Stimulated activated CD8-positive, alpha-beta memory T cell treated with anti-CD3 and anti-CD28 coated beads, Interleukin-4, amount 100 ng/mL, for 4 hours (primary cell): ENCODE measurements at places on chromosomes 5 and 9.
A peak's percentile ranks its signal among the peaks of the same experiment; 100 is the strongest.

GRCh38 chr9:29039258-29039657 is 1466.0 kb upstream of the C9orf72 start:
- no peak for DNase-seq

DNA sequence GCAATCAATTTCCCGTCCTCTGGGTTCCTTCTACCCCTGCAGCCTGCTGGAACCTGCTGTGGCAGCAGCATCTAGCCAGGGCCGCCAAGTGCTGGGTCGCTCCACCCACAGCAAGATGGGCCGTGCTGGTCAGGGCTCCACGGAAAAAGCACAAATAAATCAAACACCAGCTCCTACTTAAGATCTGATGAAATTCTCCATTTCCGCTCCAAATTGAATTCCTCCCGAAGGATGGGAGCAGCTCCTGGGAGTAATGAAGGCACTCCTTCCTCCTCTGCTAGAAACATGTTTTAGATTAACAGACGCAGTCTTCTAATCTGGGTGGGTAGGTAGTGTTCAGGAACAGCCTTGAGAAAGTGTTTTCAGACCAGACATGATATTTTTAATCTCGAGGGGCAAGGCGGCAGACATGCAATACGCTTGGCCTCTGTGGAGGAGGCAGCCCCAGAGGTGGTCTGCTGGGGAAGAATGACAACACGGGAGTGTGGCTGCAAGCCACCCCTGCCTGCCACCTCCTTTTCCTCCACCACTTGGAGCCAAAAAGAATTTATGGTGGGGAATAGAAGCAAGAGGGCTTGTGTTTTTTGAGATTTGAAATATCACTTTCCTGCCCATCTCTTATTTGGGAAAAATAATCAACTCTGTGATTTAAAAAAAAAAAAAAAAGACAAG is 194.1 kb downstream of the AOPEP start:
- no peak for DNase-seq

DNA sequence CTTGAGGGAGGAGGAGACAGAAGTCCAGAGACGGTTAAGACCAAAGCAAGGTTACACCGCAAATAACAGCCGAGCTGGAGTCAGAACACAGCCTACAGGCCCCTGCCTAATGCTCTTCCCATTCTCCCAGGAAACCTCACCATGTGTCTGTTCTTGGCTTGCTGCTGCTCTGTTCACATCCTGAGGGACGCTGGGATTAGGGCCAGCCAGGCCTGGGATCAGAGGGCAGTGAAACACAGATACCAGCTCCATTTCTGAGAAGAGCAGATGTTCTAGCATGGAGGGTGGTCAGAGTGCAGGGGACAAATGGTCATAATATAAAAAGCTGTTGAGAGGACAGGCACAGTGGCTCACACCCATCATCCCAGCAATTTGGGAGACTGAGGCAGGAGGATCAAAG is 124.8 kb upstream of the LARP1 start:
- no peak for DNase-seq

DNA sequence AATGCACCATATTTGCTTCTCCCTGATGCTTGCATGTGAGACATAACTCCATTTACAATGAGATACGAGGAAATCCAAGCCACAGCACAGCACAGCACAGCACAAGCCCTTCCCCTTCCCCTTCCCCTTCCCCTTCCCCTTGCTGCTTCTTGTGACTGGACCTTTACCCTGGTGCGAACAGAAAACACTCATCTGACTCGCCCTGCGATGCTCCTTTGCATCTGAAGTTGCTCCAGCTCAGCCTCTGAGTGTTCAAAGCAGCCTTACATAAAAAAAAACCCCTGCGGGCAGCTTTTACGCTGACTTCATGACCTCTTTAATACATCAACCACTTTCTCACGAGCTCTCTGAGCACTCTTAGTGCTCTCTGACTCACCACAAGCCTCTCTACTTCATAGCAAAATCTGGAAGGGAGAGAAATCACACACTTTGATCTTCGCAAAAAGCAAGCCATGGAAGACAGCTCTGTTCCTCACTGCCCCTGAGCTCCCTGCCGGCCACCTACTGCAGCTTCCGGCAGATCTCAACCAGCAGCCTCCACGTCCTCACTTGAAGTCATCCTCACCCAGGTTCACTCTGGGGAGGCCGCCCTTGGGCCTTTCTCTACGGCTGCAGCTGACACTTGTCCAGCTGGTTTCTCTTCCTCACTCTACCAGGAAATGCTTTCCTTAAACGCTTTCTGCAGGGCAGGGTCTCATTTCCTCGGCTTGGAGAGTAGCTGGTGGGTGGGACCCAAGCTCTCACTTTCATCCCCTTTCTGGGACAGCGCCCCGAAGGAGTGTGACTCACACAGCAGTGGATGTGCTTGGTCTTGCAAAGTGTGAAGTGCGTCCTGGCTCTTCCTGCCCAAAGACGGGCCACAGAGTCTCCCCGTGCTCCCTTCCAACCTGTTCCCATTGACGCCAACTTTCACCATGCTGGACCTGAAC is 5.3 kb downstream of the SLC34A1 start:
- peak; percentile 33 for DNase-seq

DNA sequence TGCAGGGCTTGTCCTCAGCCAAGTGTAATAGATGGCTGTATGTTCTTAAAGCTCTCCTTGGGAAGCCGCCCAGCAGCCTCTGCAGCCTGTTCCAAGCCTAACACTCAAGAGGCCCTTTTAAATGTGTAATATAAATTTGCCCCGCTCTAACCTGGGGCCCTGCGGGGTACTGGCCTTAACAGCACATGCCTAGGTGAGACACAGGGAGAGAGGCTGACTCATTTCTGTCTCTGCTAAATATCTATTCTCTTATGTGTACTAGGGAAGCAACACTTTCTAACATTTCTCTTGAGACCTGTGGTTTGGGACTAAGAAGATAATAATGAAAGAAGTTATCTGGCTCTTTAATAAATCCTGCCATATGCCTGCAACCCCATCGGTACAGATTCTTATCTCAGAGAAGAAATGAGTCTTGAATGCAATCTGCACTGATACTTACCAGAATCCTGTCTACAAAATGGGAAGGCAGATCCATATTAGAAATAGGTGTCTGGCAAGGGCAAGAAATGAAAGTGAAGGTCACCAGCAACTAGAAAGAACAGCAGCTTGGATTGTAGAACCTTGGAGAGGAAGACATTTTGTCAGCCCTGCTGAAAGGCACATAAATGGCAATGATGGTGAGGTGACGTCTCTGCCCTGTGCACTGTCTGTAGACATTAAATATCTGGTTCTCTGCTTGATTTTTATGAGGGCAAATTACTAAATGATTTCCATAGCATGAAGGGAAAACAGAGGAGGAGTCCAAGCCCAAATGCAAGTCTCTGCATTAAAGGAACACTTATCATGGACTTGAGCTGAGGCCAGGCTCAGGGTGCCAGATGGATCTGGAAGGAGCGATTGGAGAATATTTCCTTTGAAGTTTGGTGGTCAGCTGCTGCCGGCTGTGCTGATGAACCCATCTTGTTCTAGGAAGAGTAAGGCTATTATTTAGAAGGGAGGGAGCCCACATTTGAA is 14.5 kb upstream of the TGFBI start:
- DNase-seq, result no peak

DNA sequence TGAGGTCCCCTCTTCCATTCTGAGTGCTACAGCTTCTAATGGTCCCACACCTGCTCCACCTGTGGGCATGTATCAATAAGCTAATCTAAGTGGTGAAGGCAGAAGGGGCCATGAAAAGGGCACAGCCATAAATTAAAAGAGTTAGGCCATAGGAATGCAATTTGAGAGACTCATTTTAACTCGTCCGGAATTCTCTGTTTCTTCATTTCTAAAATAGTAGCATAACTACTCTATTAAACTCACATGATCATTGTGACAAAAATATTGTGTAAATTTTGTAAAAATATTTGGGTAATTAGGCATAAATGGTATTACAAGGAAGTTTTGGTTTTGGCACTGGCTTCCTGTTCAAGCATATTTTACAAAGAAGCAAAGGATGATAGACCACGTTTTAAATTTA is 103.1 kb upstream of the TXNDC8 start:
- DNase-seq, result no peak

GRCh38 chr5:116766470-116766947 is 191.9 kb upstream of the SEMA6A start:
- DNase-seq, result no peak

- DNase-seq, result no peak
Observed at GRCh38 chr9:77128125-77128789, 49.1 kb upstream of the VPS13A start.

DNA sequence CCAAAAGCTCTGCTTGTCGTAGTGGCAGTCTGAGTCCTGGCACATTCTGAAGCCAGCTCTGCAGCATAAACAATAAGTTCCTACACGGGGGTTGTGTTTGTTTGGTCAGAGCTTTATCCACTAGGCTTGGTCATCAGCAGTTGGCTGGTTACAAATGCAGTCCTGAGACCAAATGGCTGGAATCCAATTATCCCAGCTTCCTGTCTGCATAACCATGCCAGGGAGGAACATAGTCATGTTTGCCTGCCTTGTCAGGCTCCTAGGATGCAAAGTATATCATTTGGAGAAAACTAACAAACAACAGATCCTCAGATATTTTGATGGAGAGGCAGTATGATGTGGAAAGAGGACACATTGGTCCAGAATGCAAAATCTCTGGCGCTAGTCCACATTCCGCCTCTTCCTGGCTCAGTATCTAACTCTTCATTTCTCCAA is 85.8 kb downstream of the FBXO38 start:
- DNase-seq, result no peak

- DNase-seq, result no peak
Observed at GRCh38 chr9:29613773-29614172, 2040.5 kb upstream of the C9orf72 start.

DNA sequence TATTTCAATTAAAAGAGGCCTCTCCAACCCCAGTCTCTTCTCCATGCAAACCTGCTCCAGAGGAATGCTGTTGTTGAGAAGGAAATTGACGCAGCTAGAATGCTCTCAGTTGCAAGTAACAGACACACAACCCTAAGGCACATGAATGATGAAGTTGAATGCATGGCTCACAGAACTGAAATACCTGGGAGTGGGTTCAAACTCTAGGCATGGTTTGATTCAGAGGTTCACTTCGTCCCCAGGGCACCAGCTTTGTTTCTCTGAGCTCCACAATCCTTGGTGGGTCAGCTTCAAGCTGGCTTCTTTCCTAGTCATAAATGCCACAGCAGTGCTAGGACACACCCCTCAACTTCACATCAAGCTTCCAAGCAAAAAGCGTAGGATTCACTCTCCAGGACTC is 4.6 kb downstream of the ACTL7B start:
- DNase-seq, result no peak

DNA sequence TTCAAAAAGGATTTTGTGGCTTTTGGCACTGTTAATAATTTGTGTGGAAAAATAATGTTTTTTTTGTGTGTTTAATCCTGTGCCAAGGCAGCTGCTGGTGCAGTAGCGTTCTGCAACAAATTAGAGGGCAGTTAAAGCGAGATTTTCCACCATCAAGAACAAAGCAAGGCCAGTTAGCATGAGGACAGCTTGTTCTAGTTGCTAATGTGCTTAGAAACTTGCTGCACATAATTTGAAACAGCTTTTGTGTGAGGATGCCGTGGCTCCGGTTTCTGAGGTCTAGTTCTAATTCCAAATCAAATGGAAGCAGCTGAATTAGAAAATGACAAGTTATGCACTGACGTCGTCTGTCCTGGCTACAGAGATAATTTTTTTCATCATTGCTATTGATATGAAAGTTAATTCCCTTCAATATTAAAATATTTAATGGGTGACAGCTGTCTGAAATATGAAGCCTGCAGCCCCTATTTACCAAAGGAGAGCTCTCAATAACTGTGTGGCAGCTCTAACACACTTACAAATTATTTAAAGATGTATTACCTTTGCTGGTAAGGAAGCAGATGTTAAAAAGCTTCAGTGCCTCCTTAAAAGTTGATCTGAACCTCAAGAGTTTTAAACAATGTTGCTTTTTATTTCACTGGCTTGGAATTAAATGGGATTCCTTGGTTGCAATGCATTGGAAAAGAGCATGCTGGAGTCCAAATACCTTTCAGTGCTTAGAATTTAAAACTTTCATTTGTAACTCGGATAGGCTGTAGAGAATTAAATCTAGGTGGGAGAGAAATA is 128.6 kb downstream of the SPATA31D1 start:
- no peak for DNase-seq

DNA sequence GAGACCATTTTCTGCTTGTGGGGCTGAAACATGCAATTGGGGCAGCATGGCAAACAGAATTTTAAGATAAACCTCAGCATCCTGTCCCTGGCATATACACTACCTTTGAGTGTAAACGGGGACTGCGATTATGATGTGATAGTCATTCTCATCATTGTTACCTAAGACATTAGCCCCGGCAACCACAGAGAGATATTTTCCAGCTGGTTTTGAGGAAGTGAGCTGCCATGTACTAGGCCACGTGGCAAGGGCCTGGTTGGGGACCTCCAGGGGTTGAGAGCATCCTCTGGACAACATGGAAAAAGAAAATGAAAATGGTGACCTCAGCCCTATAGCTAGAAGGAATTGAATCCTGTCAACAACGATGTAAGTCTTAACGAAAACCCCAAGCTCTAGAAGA is 623.6 kb upstream of the CDH18 start:
- no peak for DNase-seq

DNA sequence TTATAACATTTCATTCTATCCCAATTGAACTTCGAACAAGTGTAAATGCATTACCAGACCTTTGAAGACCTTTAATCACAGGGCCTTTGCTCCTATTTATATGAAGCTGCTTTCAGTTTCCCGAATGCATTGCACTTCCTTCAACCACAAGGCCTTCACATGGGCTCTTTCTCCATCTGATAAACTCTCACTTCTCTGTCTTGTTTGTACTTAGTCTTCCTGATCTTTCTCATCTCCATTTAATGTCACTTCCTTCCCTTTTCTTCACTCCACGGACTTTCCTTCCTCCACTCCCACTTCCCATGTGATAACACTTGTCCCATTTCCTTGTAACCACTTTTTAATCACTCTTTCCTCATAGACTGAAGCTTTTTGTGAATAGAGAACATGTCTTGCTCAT is 74.3 kb upstream of the TNC start:
- DNase-seq, result no peak

DNA sequence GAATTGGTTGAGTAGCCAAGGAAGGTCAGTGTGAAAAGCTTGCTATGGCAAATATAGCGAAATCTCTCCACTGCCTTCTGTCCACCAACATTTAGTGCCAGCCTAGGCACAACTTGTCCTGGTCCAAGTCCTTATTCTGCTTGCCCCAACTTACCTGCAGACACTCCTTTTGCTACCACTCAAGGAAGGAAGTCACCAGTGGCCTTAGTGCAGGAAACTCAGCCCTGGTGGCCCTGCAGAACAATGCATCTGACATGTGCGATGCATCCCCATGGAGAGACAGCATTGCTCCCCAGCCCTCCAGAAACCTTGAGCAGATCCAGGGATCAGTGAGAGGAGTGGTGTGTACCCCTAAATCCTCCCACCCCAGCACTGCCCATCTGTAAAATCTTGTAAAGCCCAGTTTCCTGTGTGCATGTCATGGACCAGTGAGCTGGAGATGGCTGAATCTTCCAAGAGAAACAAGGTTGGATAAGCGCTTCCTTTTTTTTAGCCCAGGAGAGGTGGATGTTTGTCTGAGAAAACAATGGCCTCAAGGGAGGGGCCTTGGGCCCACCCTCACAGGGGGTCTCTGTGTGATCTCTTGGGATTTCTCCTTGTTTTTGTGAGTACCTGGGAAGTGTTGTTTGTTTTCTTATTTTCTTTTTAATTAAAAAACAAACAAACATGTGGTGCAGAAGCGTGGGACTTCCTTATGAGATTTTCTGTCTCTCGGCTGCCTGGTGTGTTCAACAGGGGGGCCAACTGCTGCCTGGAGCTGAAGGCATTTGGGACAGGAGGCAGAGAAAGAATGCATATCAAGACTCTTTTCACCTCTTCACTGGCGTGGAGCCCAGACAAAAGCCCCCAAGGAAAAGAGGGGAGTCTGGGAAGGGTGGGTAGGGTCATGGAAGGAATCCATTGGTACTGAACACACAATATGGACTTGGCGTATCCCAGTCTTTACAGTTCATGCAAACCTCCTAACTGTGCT is 3.6 kb downstream of the FOXI1 start:
- DNase-seq, result no peak
